K562 (cell line): ENCODE measurements at places on chromosomes 1 and 21. TPM values are rescaled to one million over a fixed set of nuclear protein-coding genes. Genes with fewer than 3 reads are reported as not detected.

The SLC9C2 gene
- polyA plus RNA-seq, result 0.05 TPM in 1 of 2 replicates, not detected in the other

DNA sequence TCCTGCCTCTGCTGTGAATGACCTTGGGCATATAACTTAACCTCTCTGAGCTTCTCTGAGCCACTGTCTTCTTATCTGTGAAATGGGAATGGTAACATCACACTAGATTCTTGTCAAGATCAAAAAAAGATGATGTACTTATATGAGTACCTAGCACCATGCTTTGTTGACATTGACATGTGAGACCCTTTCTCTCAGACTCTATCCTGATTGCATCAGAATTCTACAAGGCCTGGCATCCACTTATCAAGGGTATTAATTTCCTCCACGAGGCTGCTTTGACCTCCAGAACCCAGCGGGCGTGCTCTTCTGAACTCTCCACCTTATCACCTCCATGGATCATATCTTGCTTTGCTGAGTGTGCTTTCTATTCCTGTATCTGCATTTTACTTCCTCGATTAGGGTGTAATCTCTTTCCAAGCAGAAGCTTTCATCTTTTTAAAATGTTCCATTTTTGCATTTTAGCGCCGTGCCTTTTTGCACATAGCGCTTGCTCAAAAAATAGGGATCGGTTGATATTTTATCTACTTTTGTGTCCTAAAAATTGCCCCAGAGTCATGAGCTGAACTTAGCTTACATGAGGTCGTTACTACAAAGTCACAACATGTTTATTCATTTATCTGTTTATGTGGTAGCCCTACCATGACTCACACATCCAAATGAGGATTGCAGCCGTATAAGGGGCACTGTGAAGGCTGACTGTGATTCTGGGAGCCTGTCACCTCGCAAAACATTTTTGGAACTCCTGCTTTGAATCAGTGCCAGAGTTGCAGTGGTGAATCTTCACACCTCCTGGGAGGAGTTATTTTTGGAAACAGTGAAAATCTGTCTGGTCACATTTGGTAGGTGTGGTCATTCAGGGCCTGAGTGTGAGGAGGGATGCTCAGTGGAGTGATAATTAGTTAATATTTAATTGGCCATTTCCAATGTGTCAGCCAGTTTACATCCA is 63.2 kb downstream of the IER5 start:
- H3K27me3 ChIP-seq, result no peaks in the 10 kb centered on the region
- H3K27ac ChIP-seq, result no peak overlapping the region; the same call in 2 of the 3 replicates
- H3K4me1 ChIP-seq, result peaks cover 31% of the 10 kb centered on the region
- no peak overlapping the region for H3K4me3 ChIP-seq

GRCh38 chr1:227136210-227136820 is 182.0 kb downstream of the CDC42BPA start:
- DNase-seq, result no peak
- H3K36me3 ChIP-seq, result peaks cover 61% of the 10 kb centered on the region
- H3K4me1 ChIP-seq, result no peaks in the 10 kb centered on the region
- H3K4me3 ChIP-seq, result no peak overlapping the region
- H3K27ac ChIP-seq, result no peak overlapping the region

DNA sequence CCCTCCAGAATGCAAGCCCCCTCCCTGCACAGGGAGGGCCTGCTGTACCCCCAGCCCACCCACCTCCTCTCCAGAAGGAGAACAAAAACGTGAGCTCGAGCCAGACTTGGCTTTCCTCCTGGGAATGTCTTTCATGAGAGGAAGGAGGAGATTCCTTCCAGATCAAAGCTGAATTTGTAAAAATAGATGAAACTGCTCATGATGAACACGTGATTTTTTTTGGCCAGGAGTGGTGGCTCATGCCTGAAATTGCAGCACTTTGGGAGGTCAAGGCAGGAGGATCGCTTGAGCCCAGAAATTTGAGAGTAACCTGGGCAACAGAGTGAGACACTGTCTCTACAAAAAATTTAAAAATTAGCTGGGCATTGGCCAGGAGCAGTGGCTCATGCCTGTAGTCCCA is 21.8 kb downstream of the GPR157 start:
- H3K4me1 ChIP-seq, result no peaks in the 10 kb centered on the region
- H3K27me3 ChIP-seq, result peaks cover 84% of the 10 kb centered on the region
- H3K27ac ChIP-seq, result no peak overlapping the region
- H3K4me3 ChIP-seq, result no peak overlapping the region
